ENCODE measurements at places on chromosomes 6 and 20.

DNA sequence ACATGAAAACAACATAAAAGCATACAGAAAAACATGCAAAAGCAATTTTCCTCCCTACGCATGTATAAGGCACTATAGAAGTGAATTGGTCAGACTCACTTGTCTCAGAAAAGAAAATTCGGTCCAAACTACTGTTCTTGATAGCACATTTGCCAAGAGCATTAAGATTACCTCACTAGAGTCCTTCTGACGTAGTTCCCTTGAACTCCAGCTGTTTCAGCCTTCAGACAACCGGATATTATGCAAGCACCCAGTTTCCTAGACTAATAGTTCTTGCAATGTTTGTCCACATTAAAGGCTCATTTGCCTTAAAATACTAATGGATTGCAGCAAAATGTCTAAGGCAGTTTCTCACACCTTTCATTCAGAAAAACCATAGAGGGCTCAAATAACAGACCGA lies 2.5 kb upstream of the CASS4 start:
- DNase-seq: no peak

GRCh38 chr6:156618600-156619205 lies 158.5 kb upstream of the ARID1B start:
- no peak for DNase-seq

- DNase-seq: no peak
These were observed 842.0 kb downstream of the HACE1 start for GRCh38 chr6:104017410-104018381.

DNA sequence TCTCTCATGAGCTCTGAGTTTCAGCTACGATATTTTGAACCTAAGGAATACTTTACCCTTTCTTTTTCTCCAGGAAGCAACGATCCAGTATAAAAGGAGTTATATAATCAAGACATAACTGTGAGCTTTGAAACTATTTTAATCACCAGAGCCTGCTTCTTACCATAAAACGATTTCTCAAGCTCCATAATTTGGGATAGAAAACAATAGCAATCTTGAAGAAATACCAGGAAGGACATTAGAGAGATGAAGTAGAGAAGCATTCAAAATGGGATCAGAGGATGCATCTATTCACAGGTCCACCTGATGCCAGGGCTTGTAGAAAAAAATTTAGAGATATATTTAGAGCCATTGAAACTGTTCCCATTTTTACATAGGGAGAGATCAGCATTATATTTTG lies 135.9 kb downstream of the FUT9 start:
- DNase-seq: no peak

DNA sequence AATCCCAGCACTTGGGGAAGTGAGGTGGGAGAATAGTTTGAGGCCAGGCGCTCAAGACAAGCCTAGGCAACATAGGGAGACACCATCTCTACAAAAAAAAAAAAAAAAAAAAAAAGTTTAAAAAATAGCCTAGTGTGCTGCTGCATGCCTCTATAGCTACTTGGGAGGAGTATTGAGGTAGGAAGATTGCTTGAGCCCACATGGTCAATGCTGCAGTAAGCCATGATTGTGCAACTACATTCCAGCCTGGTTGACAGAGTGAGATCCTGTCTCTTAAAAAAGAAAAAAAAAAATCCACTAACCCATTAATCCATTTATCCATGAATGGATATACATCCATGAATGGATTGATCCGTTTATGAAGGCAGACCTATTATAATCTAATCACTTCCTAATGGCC lies 1064.6 kb upstream of the EYS start:
- DNase-seq: no peak

GRCh38 chr6:12051861-12052368 lies 39.8 kb downstream of the HIVEP1 start:
- DNase-seq: peak; percentile 62

- DNase-seq: no peak
These were observed 6.5 kb upstream of the BTN3A2 start for GRCh38 chr6:26358511-26358981.

Data from immature natural killer cell (primary cell).